ENCODE measurements at places on chromosomes 6 and 20. TPM values are rescaled to one million over a fixed set of nuclear protein-coding genes. Genes with fewer than 3 reads are reported as not detected.

UBE2C gene
- 0.73 TPM for total RNA-seq

GRCh38 chr20:53660078-53660909 is 66.7 kb upstream of the ZNF217 start:
- DNase-seq, result peak; percentile 31

DNA sequence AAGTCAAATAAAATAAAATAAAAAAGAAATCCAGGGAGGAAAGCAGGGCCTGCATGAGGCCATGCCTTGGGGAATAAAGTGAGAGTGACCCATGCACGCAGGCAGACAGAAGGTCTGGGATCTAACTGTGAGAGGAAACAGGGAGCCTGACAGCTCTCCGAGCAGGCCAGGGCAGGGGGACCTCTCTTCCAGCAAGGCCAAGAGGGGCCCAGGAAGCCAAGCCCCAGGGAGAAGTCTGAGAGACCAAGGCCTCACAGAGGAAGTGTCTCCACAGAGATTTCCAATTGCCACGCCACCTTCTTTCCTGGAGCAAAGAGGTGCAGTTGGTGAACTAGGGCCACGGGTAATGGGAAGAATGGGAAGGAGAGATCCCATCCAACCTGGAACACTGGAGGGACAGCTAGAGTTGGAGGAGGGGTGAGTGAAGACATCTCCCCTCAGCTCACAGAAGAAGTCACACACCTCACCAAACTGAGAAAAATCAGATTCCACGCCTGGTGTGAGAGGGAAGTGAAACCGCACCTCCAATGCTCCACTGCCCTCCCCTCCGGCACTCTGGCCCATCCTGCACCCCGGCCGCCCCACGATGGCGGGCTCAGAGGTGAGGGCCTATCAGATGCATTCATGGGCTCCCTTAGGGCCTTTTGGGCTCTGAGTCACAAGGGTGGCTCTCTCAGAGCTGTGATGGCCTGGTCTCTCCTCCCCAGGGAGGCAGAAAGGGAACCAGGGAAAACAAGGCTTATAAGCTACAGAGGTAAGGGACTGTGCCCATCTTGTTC is 25.1 kb upstream of the TAF8 start:
- no peak for DNase-seq

- DNase-seq, result no peak
These were observed 16.9 kb upstream of the ZSCAN16 start for GRCh38 chr6:28107506-28107905.

DNA sequence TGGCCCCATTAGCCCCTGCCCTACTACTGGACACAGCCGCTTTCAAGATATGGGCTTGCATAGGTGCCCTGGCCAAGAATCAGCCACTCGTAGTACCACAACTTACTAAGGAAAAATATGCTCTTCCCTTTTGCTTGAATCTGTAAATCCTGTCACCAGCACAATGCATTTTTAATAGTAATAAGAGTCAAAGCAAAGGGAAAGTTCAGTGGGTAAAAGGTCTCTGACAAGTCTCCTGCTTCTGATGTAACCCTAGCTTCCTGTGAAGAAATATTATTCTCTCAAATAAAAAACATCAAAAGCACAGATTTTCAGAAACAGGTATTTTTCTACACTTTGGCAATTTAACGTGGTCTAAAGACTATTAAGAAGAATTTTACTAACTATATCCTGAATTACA is 373.8 kb downstream of the GJA1 start:
- no peak for DNase-seq

DDX39B gene
- 224 TPM for total RNA-seq

DNA sequence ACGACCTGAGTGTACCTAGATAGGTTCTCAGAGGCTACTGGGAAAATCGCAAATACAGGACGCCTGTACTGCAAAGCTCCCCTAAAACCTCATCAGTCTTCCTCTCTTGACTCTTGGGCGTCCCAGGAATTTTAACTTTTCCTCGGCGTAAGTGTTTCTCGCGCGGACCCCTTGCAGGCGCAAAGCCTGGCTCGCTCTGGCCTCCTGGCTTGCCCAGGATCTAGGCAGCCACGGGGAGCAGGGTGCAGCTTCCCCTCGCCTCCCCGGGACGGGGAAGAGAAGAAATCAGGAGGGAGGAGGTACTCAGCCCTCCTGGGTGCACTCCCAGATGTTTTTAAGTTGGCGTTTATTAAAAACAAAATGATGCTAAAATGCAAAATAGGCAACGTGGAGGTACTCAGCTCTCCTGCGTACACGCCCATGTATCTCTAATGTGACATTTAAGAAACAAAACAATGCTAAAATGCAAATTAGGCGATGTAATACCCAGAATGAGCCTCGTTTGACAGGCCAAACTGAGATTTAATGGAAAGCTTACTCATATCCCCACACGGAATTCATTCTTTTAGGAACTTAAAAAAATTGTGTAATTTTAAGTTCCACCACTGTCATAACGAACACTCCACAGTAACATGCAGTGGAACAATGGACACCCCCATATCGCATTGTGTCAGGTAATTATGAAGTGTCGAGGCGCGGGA is 1.6 kb upstream of the SOBP start:
- no peak for DNase-seq

DNA sequence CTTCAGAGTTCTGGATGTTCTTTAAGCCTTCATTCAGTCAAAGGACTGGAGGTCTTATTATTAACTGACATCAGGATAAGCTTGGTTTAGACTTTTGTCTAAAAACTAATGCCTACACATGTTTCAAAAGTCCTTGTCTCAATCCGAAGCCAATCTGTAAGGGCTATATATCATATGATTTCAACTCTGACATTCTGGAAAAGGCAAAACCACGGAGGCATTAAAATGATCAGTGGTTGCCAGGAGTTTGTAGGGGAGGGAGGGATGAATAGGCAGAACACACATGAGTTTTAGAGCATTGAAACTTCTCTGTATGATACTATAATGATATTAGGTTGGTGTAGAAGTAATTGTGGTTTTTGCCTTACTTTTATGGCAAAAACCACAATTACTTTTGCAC is 1285.8 kb upstream of the CITED2 start:
- DNase-seq, result no peak

- no peak for DNase-seq
These were observed 4.3 kb upstream of the COX4I2 start for GRCh38 chr20:31633339-31633914.

CYP21A2 gene
- 10.3 TPM for total RNA-seq

GRCh38 chr6:120869397-120869796 is 464.9 kb downstream of the TBC1D32 start:
- no peak for DNase-seq

GRCh38 chr20:56766528-56766927 is 137.4 kb downstream of the TFAP2C start:
- DNase-seq, result no peak
